ENCODE measurements at places on chromosomes 7 and 10. TPM values are rescaled to one million over a fixed set of nuclear protein-coding genes. Genes with fewer than 3 reads are reported as not detected.

The PLAU gene
- 20.5 TPM for total RNA-seq

The CREB3L2 gene
- 26.5 TPM for total RNA-seq

The PAPOLB gene
- total RNA-seq = 1.9 TPM

The POLR2J3 gene
- 27.0 TPM for total RNA-seq

The HERC4 gene
- 102 TPM for total RNA-seq

The MAP3K8 gene
- total RNA-seq = 76.6 TPM

The GPC2 gene
- total RNA-seq = 0.72 TPM

The C7orf57 gene
- 1.2 TPM for total RNA-seq

The OR2A5 gene
- total RNA-seq = 3.6 TPM

Measured in umbilical cord (tissue), 2 donors.